ENCODE measurements at places on chromosomes 11 and 22.
A peak's percentile ranks its signal among the peaks of the same experiment; 100 is the strongest.

DNA sequence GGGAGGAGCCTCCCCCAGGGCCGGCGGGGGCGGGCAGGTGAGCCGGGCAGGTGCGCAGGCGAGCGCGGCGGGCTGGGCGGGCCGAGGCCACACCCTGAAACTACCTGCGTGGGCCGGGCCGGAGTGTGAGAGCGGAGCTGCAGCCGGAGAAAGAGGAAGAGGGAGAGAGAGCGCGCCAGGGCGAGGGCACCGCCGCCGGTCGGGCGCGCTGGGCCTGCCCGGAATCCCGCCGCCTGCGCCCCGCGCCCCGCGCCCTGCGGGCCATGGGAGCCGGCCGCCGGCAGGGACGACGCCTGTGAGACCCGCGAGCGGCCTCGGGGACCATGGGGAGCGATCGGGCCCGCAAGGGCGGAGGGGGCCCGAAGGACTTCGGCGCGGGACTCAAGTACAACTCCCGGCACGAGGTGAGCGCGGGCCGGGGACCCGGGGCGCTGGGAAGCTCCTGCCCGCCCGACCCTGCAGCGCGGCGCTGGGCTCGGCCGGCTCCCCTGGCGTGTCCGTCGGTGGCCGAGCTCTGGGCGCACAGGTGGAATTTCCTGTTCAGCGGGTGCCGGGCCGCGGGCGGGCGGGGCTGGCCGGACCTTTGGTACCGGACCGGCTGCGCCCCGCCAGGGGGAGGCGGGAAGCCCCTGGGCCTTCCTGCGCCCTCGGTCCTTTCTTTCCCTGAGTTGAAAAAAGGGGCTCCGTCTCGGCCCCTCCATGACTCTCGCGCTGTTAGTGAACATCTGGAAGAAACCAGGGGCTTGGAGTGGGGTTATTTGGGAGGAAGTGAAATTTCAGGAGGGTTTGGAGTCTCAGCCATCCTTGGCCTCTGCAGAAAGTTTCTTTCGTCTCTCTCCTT, at the start of gene ST14:
ST14 (plus strand) TSS at position 126 of the 841 bp plus-strand sequence; CDS start at position 324, 198 bp downstream.
- no peak for DNase-seq

DNA sequence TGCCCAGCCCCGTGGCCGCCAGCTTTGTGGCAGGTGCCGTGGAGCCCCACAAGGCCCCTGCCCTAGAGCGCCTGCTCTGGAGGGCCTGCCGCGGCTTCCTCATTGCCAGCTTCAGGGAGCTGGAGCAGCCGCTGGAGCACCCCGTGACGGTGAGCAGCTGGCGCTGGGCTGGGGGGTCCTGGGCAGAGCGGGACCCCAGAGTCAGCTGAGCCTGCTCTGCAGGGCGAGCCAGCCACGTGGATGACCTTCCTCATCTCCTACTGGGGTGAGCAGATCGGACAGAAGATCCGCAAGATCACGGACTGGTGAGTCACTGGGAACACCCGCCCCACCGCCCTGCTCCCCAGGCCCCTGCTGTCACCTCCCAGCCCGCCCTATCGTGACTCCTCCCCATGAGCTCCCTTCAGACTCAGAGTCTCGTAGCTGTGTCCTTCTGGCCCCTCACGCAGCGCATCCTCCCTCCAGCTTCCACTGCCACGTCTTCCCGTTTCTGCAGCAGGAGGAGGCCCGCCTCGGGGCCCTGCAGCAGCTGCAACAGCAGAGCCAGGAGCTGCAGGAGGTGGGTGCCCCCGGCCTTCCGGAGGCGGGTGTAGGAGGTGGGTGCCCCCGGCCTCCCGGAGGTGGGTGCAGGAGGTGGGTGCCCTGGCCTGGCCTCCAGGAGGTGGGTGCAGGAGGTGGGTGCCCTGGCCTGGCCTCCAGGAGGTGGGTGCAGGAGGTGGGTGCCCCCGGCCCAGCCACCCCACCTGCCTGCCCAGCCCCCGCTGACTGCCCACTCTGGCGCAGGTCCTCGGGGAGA, 4.7 kb downstream of the TCIRG1 start:
- no peak for DNase-seq

GRCh38 chr11:134786636-134787035, 374.6 kb upstream of the B3GAT1 start:
- peak; percentile 61 for DNase-seq

- no peak for DNase-seq
Observed at GRCh38 chr11:106872246-106872645, 146.0 kb downstream of the GUCY1A2 start.

- no peak for DNase-seq
Observed at GRCh38 chr11:35138058-35138457, 913 bp upstream of the CD44 start.

DNA sequence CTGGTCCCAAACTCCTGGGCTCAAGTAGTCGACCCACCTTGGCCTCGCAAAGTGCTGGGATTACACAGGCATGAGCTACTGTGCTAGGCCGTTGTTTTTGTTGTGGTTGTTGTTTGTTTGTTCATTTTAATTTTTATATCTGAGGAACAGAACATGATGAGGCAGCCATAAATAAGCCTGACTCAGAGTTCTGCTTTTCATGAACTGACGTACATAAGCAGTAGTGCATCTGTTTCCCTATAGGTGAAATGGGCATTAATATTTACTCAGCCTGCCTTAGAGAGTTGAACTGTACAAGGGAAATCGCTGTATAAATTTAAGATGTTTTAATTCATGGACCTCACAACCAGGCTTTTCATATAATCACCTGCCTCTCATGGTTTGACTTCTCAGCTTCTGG, 80.5 kb downstream of the PDHX start:
- no peak for DNase-seq

GRCh38 chr11:57214098-57214417, 23.0 kb downstream of the APLNR start:
- no peak for DNase-seq

- no peak for DNase-seq
Observed at GRCh38 chr11:44954051-44954906, 3.6 kb upstream of the TP53I11 start.

GRCh38 chr11:44942029-44942955, 8.4 kb downstream of the TP53I11 start:
- no peak for DNase-seq

- no peak for DNase-seq
Observed at GRCh38 chr11:35061516-35062440, 77.2 kb upstream of the CD44 start.

GRCh38 chr11:45217991-45218390, 68.2 kb downstream of the SYT13 start:
- no peak for DNase-seq

- DNase-seq: no peak
Observed at GRCh38 chr11:16840951-16841350, 102.5 kb downstream of the C11orf58 start.
